Stimulated activated CD8-positive, alpha-beta memory T cell treated with anti-CD3 and anti-CD28 coated beads, Interleukin-2, amount 100 ng/mL, for 1 hour (primary cell): ENCODE measurements at places on chromosomes 3 and 15.

GRCh38 chr3:146184241-146185015, 23.4 kb upstream of the PLOD2 start:
- no peak for DNase-seq

DNA sequence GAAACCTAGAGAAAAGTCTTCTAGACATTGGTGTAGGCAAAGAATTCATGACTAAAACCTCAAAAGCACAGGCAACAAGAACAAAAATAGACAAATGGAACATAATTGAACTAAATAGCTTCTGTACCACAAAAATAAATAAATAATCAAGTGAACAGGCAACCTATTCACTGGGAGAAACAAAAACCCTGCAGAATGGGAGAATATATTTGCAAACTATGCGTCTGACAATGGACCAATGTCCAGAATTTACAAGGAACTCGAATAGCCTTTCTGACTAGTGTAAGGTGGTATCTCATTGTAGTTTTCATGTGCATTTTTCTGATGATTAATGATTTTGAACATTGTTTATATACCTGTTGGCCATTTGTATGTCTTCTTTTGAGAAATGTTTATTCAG, 37.0 kb upstream of the GCSAM start:
- DNase-seq: no peak

DNA sequence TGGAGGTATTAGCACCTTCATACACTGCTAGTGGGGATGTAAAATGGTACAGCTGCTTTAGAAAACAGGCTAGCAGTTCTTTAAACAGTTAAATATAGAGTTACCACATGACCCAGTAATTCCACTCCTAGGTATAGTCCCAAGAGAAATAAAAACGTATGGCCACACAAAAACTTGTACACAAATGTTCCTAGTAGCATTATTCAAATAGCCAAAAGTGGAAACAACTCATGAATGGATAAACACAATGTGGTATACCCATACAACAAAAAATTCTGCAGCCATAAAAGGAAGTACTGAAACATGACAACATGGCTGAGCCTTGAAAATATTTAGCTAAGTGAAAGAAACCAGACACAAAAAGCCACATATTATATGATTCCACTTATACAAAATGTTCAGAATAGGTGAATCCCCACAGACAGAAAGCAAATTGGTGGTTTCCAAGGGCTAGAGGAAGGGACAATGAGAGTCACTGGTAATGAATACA, 40.8 kb upstream of the KLF13 start:
- no peak for DNase-seq

- DNase-seq: no peak
Measured at GRCh38 chr3:158659454-158660237, 12.8 kb downstream of the LXN start.

DNA sequence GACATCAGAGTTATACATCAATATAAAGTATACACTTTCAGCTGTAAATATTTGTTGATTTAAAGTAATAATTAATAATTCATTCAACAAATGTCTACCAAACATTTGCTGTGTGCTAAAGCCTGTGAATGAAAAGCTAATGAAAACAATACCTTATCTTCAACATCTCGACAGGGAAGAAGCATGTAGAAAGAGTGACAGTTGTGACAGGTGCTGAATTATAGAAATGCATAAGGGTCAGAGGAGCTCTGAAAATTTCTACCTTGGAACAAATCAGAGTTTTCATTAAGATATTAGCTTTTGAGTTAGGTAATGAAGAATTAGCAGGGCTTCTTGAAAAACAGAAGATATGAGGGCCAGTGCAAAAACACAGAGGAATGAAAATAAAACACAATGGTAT, 739.2 kb downstream of the VGLL3 start:
- DNase-seq: no peak

DNA sequence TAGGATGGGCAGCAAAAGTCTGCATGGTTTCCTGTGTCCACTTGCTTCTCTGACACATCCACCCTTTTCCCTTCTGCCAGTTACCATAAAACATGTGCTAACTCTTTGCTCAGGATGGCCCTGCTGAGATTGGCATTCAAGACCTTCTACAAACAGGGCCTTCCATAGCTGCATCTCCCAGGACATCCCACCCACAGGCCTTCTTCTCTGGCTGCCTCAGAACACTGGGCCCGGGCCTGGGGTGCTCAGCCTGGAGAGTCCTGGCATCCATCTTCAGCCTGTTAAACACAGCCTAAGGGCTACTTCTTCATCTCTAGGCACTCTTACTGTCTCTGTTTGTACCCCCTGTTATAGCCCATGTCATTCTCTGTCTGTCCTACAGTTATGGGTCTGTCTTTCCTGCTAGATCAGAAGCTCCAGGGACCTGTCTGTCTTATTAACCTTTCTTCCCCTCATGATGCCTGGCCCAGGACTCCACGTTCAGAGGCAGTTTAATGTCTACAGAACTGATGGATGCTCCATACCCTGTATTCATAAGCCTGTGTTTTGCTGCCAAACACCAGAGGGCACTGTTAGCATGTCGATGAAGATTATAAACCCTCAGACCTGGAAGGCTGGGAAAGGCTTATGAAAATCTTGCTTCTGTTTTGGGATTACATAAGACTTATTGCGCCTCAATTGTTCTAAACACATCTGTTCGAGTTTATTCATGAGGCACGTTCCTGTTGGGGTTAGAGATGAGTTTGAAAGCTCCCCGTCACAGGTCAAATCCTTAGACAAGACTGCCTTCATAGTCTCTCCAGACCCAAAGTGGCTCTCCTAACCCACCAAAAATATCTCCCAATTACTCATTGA, 16.5 kb downstream of the SEMA3G start:
- no peak for DNase-seq

- DNase-seq: no peak
Measured at GRCh38 chr15:90154861-90155626, 46.1 kb upstream of the SEMA4B start.

DNA sequence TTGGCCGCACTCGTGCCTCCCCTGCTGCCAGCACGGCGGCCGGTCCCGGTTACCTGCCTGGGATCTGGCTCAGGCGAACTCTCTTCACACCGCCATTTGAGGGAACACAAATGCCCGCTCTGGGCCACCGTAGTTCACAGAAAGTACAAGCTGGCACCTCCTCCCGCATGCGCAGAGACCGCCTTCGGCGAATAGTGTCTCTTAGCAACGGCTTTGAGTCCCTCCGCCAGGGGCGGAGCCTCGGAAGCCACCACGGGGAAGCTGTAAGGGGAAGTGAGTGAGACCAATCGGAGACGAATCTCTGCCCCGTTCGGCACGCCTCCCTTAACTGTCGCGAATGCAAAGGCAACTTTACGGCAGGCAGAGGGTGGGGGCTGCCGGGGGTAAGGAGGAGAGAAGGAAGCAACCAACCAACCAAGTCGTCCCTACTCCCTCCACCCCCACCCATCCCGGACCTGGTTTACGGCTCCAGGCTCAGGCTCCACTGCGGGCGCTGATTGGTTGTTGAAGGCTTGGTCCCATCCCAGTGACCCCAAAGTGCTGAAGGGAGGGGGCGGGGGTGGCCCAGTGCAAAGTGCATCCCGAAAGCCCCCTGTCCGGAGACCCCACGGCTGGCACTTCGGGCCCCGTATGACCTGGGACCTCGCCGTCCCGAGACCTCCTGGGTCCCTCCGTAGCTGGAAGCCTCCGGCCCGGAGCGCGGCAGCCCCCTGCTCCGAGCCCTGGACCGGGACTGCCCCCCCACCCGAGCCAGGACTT, at the start of the genes ASB7 and LINS1:
ASB7 (plus strand) TSS at position 526 of the 759 bp plus-strand sequence. CDS start 9,628 bp downstream, outside the sequence.
LINS1 (minus strand) TSS at position 121 of the 759 bp plus-strand sequence. CDS start 21,342 bp downstream, outside the sequence.
- peak; percentile 100 for DNase-seq

GRCh38 chr3:23810343-23811184, 4.8 kb downstream of the UBE2E1 start:
- DNase-seq: no peak

DNA sequence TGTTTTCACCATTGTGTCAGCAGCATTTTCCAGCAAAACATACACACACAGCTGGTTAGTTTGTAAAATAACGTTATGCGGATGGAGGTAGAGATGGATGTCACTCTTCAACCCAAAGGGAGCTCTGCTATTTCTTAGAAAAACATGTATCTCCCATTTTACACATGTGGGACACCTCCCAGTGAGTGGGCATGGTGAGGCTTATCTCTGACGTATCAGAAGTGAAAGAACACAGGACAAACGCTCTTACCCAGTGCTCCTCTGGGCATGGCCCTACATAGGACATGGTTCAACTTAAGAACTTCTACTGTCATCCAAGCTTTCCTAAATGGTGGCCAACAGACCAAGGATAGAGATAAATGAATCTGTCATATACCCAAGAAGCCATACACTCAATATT, 2.1 kb downstream of the FAM240A start:
- DNase-seq: no peak

DNA sequence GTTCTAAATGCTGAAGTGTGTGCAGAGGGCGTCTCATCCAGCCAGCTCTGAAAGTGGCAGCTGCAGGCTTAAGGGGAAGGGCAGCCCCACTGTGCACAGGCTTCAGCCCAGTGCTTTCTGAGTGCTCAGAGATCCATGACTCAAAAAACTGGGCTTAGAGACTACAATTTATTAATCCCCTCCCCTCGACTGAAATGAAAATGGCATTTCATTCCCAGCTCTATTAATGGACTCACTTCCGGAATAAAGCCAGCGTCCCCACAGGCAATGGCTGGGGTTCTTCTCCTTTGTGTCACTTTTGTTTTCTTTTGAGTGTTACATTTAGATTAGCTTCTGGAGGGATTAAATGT, 55.5 kb upstream of the PLXNA1 start:
- no peak for DNase-seq

DNA sequence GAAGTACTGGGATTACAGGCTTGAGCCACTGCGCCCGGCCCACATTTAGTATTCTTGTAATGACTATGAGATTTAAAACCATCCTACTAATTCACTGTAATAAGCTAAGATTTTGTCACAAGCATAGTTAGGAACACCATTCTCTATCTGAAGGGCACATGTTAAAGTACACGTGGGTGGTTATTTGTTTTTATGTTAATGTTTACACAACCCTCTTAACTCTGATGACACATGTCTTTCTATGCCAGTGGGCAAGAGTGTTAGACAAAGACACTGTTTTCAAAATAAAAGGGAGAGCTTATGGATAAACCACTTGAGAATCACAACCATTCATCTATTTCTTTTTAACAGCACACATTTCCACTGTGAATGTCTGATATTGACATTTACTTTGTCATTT, 537.6 kb upstream of the IL12A start:
- DNase-seq: no peak
